Erythroblast (primary cell): ENCODE measurements at places on chromosomes 3 and 15.

DNA sequence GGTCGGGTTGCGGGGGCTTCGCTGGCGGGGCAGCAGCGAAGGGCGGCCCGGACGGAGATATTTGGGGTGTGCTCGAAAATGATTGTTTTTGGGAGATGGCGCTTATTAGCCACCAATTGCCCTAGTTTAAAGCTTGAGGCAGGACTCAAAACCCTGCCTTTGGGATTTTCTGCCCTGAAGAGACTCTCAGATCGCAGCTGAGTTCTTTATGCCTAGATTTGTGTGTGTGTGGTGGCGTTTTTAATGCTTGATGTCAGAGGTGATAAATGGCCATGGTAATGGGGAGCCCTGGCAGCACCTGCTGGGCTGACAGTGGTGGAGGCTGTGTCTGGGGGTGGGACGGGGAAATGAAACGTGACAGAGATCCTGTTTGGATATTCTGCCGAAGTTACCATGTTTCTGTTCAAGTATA is 604 bp downstream of the KCTD6 start:
- DNase-seq = peak; percentile 47

- DNase-seq = no peak
Observed at GRCh38 chr3:86793786-86794185, 197.2 kb downstream of the VGLL3 start.

DNA sequence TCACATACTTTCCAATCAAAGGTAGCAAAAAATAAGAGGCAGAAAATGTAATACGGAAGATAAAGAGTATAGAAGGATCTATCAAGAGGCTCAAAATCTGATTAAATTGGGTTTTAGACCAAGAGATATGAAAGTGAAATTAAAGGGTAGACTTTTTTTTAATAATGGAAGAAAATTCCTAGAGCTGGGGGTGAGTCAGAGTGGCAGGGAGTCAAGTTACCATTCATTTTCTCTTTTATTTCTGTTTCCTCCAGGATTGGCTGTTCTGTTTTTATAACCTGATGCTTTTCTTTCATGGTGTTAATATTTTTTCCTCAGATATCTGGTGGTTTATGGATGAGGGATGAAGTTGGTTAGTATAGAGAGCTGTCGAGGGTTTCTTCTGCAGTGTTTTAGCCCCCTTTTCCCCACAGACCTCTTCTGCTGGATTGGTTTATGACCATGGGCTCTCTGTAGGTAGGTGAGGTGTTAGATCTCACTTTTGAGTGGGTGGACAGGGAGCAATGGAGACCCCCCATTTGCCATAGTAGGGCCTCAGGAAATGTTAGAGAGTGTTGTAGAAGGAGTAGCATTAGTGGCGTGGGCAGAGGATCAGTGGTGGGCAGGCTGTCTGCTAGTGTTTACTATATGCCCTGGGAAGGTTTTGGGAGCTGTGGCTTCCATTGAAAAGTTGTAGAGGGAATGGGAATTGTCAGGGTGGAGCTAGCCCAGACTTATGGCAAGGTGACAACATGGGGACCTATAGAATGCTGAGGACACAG is 201.6 kb upstream of the GOLGA6L4 start:
- DNase-seq = no peak

DNA sequence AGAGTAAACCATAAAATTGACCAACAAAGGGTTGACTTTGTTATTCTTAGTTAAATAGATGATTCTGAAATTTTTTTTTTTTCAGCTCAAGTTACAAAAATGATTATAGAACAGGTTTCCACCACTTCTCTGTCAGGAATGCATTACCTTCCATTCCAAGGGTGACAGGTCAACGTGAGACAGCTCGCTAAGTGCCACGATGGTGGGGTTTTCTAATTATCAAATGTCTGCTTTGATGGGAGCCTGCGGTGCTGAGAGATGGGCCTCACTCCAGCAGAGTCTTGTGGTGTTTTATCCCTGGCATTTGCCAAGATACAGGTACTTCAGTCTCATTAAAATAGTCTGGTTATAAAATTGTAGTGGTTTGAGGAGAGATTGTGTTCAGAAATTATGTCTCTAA is 80.3 kb downstream of the CGNL1 start:
- DNase-seq = no peak

DNA sequence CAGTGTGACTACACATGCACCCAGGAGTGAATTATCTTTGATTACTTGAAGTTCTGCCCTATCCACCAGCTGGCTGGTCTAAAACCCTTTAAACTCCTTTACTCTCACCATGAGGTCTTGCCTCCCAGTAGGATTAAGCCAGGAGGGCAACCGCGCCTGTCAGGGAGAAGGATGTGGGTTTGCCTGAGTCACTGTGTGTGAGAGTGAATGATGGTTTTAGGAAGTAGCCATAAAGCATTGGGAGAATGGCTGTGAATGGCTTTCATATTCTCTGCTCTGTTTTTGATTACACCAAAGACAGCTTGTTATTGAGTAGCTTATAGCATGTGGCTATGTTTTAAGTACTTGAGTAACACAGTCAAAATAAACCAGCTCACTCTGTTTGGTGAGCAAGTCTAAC is 637.7 kb upstream of the TBL1XR1 start:
- no peak for DNase-seq

DNA sequence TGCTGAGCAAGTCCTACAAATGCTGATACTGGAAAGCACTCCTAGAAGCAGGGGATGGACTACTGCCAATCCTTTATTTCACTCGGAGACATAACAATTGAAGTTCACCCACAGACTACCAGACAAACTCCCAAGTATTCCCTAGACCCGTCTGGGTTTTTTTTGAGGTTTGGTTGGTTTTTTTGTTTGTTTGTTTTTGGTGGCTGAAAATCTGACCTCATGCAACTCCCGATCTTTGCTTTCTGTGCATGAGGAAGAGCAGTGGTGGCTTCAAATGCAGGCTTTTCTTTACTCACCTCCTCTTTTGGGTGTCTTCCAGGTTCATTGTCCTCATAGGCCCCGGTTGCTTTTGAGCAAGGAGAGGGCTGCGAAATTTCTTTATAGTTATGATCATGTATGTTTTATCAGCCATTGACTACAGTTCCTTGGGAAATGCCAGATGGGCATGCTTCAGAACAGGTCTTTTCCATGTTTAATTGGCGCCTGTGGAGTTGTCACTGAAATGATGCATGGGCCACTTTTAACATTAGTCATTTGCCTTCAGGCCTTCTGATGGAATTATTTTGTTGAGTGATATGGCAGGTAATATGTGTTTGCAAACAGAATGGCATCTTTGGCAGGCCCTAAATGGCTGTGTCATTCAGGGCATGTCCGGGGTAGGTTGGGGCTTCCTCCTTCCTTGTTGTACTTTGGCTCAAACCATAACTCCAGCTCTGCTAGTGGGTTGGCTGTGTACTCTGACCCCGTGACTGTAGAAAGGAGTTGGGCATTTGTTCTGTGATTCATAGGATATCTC is 81.3 kb upstream of the ZBED2 start:
- no peak for DNase-seq

DNA sequence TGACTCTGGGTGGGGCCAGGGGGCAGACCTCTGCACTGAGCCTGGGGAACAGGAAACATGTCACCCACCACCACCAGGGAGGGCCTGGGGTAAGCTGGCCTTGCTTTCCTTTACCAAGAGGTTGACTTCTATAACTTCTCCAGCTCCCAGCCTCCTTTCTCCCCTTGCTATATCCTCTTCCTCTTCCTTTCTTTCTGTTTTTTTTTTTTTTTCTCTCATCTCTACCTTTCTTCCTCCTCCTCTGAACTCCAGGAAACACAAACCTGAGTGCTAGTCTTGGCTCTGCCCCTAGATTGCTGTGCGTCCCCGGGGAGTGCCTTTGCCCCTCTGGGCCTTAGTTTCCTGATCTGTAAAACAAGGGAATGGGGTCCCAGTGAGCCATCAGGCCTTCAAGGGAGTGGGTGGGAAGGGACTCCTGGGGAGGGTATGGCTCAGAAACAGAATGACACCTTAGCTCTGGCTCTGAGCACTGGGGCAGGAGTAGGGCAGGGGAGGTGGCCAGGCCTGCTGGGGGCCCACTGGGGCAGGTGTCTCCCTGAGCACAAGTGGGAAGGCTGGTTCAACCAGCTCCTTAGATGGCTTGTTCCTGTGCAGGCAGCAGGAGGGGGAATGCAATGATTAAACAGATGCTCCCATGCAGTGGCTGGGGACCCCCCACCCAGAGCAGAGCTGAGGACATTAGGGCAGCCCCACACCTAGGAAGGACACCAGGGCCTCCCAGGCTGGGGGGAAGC is 4.3 kb downstream of the SNX33 start:
- no peak for DNase-seq

DNA sequence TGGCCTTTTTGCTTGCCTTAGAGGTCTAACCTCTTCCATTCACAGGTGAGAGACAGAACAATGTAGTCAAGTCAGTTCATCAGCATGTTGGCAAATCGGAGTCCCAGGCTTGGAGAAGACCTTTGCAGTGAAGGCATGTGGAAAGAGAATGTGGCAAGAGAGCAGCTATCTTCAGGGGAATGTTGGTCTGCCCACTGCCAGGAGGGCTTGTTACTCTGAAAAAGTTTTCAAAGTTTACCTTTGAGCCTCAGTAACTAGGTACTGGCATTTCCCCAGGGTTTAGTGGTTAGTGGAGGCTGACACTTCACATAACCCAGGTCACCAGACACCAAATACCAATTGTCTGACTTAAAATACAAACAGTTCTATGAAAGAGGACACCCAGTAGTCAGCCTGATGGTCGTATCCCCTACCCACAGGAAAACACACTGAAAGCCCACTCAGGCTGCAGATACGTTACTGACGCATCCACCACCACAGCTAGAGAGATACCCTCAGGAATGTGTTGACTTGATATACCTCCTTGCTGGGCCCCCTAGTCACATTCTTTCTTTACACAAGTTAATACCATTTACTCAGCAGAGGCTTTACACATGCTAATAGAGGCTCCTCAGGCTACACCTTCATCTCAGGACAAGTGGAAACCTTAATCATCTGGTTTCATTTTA is 9.7 kb upstream of the ARID3B start:
- DNase-seq = no peak

GRCh38 chr3:143975554-143976152 is 4.0 kb downstream of the DIPK2A start:
- DNase-seq = peak; percentile 78

- DNase-seq = no peak
Observed at GRCh38 chr15:78083687-78084448, 6.4 kb upstream of the TBC1D2B start.

- no peak for DNase-seq
Observed at GRCh38 chr15:92449476-92449875, 55.8 kb downstream of the ST8SIA2 start.

GRCh38 chr3:147507638-147508286 is 98.6 kb downstream of the ZIC1 start:
- DNase-seq = no peak

DNA sequence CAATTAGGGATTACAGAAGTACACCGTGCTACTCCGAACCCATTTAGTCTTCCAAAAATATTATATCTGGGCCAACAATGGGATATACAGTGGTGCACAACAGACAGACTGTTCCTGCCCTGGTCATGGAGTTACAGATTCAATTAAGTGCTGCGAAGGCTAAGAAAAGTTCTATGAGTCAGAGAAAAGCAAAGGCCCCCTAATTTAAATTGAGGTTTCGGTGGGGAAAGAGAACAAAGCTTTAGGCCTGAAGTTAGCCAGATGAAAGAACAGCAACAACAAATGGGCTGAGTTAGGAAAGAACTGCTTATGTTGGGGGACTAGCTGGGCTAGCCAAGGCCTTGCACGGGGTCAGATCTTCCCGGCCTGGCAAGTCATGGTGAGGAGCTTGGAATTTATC is 131.8 kb downstream of the MDFIC2 start:
- no peak for DNase-seq

DNA sequence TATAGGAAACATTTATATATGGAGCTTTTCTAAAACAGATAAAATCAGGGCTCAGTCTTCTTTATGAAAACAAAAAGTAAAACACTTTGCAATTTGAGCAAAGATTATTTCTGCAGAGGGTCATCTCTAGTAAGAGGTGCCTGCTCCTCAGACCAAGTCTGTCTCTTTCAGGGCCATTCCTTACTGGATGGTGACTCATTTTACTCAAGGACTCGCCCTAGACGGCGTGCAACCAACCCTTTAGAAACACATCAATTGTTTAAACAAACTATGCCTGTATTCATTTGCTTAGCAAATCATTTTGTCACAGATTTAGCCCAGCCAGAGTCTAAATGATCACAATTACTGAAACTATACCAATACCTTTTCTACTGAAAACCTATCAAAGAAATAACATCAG is 242.8 kb upstream of the ICE2 start:
- DNase-seq = no peak

GRCh38 chr15:80923668-80924067 is 66.0 kb downstream of the MESD start:
- DNase-seq = no peak

- no peak for DNase-seq
Observed at GRCh38 chr3:104521606-104522336, 844.9 kb upstream of the ALCAM start.

DNA sequence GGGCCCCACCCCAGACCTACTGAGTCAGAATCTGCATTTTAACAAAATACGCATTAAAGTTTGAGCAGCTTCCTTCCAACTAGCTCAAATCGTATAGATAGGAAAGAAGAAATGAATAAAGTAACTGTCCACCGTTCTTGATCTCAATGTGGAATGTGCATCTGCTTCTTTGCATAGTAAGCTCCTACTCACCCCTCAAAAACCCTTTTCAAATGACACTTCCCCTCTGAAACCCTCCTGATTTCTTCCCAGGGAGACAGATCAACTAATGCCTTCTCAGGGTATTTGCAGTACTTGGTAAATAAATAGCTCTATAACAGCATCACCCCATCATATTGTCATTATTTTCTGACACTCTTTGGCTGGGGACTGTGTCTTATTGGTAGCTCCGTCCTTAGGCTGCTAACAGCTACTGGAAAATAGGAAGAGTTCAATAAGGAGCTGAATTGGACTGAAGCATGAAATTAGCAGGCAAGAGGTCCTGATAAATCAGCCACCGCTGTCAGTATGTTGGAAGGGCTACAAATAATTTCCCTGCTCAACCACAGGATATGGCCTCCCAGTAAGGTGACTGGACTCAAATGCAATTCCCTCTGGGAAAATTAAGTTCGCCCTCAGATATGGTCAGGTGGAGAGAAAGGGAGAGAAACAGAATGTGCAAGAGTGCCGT is 10.2 kb downstream of the OXTR start:
- no peak for DNase-seq

GRCh38 chr3:183815563-183815940 is 9.8 kb downstream of the MAP6D1 start:
- DNase-seq = no peak

- DNase-seq = no peak
Observed at GRCh38 chr3:135860761-135861160, 104.8 kb upstream of the PPP2R3A start.

- no peak for DNase-seq
Observed at GRCh38 chr15:87733541-87733941, 523.0 kb downstream of the NTRK3 start.
